ENCODE measurements at places on chromosomes 12 and 14.

GRCh38 chr12:28872654-28873268 lies 276.3 kb upstream of the FAR2 start:
- DNase-seq = peak; percentile 63

DNA sequence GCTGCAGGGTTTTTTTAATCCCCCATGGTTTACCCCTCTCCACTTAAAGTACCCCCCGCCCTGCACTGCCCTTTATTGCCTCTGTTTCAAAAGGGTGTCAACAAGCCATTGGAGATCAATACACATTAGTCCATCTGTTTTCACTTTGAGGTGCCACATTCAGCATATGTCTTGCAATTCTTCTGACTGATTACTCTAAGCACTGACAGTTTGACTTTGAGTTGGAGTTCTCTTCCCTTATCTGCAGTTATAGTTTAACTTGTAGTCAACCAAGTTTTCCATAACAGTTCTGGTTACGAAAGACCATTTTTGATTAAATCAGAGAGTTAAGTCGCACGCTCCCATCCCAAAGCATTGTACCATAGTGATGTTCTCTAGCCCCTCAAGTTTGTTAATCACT lies 260.8 kb upstream of the TBX3 start:
- no peak for DNase-seq

DNA sequence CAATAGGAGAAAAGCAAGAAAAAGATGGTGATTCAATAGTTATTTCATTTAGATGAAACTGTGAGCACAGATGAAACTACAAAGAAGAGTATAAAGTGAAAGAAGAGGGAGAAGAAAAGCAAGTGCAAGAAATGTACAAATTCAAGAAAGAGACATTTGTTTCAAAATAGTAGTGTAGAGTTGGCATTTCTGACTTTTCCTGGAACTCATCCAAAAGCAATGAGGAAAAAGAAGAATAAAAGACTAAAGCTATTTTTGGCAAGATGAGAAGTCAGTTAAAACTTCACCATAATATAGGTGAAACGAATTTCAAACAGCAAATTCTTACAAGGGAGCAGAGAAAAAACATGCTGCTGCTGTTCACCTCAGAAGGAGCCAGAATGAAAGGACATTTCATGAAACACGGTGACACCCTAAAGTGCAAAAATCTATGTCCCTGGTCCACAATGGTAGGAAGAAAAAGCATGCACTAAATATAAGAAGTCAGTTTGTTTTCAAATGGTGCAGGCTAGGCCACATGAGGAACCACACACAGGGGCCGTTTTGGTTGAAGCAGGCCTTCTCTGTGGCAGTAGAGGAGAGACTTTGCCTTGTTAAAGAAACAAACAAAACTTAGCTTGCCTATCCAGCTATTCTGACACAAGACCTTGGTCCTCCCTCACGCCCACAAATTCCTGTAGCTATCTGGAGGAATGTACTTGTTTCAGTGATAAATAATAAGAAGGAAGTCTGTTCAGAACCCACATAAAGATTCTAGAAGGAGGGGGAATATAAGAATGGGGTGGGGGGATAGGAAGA lies 11.1 kb upstream of the CMAS start:
- DNase-seq = no peak

DNA sequence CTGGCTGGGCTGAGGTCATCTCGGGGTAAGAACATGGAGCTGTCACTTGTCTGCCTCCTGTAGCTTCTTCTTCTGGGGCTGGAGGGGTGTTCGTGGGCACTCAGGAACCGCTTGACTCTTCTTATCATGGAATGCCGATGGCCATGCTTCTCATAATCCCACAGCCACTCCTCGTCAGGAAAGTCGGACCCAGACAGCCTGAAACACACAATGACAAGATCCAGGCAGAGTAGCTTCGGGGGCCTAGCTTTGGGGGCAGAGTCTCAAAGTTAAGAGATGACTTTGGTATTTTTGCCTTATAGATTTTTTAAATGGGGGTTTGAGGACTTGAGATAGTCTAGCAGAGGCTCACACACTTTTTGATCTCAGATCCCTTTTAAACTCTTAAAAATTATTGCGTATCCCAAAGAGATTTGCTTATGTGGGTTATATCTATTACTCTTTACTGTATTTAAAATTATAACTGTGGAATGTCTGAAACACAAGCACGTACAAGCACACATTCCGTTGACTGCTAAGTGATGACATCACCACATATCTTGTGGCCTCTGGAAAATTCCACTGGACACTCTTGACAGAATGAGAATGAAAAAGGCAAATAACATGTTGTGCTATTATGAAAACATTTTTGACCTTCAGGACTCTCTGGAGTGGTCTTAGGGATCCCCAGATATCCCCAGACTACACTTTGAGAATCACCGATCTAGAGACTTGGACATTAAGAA lies 43.3 kb downstream of the BEST3 start:
- DNase-seq = no peak

DNA sequence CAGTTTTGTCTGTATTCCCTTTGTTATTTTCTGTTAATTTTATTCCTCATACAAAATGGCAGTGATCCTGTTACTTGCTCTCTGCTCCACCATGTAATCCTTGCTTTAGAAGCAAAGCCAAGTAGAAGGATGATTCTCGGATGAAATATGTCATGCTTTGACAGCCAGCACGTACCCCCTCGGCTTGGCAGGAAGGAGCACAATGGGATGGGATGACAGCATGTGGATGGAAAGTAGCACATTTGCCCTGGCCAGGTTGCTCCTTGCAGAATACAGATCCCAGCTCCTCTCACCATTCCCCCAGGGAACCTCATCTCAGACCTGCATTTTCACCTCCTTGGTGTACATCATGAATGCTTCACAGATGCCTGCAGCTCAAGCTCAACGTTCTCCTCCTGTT lies 35.1 kb upstream of the ATF1 start:
- no peak for DNase-seq

GRCh38 chr12:15584366-15585041 lies 204.7 kb downstream of the EPS8 start:
- peak; percentile 79 for DNase-seq

DNA sequence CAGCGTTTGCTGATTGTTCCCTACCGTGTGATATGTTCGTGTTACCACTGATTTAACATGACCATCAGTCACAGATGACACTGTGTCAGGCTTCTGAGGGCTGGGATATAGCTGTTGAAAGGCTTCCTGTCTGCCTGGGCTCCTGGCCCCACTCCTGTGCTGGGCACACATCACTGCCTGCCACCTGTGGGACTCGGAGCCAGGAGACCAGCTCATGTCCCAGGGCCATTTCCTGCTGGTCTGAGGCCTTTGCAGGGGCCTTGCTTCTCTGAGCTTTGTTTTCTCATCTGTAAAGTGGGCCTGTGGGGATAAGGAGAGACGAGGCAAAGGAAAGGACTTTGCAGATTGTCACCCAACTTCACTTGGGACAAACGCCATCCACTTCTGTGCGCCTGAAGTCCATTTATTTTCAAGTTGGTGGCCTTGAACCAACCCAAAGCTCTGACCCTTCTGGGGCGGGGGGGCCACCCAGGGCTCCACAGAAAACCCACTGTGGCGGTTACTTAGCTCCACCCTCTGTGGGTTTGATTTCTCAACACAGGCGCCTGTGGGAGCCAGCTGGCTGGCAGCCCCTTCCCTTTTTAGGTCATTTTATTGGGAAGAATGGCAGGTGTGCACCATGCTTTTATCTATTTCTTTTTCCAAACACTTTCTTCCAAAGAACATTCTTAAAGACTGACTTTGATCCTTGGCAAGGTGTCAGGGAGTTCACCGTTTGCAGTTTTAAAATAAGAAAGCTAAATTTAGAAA lies 54.1 kb downstream of the BEGAIN start:
- peak; percentile 54 for DNase-seq

All from activated CD4-positive, alpha-beta T cell treated with anti-CD3 and anti-CD28 coated beads, Interleukin-2, amount 10 ng/mL, durations not matched to agents 24 days and 14 days (primary cell).